ENCODE measurements at places on chromosomes 7 and 10.

GRCh38 chr10:51422311-51423120 is 276.9 kb downstream of the CSTF2T start:
- DNase-seq: no peak

DNA sequence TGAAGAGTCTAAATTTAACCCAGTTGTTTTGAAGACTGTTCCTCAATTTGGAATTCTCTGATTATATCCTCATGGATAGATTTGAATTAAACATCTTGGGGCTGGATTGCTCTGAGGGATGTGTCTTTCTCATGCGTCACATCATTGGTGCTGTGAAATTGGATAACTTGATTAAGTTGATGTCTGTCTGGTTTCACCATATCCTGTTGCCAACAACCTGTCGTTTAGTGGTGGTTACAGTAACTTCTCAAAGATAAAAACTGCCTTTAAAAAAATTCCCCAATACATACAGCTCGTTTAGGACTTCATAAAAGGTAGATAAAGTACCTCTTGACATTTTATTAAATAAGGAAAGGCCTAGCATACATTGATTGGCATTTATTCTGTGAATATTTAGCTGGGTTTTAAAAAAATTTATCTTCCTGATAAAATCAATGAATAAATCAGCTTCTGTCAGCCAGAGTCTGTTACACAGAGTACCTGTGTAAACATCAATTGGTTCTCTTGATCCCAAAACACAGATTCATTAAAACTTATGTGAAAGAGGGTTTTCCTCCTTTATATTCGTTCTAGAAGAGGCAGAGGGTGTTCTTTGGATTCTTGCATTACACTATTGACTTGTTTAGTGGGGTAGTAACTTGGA is 10.5 kb downstream of the CRCP start:
- DNase-seq: no peak

DNA sequence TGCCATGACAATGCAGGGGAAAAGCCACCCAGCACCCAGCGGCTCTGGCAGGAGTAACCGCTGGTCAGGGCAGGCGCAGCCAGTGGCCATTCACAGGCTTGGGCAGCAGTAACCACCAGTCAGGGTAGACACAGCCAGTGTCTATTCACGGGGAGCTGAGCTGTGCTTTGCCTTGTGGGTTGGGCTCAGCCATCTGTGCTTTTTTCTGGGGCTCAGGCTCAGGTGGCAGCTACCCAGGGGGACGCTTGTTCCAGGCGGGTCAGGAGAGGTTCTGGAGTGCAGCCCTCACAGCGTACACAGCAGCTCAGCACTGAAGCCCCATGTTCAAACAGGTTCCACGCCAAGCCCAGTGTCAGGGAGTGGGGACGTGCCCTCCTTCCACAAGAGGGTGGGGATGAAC is 28.5 kb downstream of the FOXL3 start:
- no peak for DNase-seq

- no peak for DNase-seq
These were observed 1.4 kb downstream of the ZNF282 start for GRCh38 chr7:149196705-149197171.

DNA sequence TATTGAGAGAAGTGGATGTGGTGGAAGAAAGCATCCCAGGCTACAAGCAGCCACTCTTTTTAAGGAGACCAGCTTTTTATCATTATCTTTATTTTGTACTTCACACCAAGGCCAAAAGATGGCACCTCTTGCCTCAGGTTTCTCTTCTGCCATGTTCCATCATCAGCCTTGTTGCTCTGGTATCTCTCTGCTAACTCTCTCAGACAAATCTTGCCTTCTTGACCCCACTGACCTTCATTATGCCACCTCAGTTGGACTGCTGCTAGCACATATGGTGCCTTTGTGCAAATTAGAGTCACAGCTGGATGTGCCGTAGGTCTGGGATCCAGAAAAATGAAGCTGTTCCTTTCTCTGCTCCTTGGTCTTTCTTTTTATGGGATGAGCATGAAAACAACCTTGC is 47.1 kb upstream of the DYNC1I1 start:
- no peak for DNase-seq

- no peak for DNase-seq
These were observed 58.8 kb upstream of the LANCL2 start for GRCh38 chr7:55306331-55306730.

GRCh38 chr10:131546086-131546810 is 234.7 kb upstream of the TCERG1L start:
- no peak for DNase-seq

DNA sequence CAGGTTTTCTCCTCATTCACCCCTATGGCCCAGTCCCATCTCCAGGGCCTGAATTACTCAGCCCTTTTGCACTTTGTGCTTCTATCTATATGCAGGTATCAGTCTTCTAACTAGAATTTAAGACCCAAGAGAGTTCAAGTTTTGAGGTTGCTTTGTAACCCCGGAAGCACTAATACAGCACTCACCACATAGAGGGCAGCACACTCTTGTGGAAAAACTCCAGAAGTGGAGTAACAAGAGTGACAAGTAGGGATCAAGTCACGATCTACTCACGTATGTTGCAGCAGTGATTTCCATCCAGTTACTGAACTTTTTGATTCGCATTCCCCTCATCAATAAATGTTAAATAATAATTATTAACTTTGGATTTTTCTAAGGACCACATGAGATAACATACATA is 151.0 kb downstream of the CHCHD3 start:
- DNase-seq: no peak

DNA sequence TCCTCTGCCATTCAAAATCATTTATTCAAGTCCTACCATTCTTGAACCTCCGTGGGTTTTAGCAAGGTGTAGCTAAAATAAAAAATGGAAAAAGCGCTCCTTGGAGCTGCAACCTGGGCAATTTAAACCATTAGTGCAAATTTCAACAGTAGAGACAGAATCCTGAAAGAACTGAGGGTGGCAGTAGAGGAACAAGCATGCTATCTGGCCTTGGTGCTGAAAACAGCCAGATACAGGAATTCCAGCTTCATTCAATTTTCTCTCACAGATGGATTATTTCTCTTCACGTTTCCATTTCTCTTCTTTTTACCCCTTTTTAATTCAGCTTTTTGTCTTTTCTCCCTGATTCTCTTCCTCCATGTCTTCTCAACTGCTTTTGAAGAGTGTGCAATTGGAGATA is 77.7 kb downstream of the OTUD1 start:
- no peak for DNase-seq

- no peak for DNase-seq
These were observed 27.1 kb downstream of the NMT2 start for GRCh38 chr10:15141136-15142054.

DNA sequence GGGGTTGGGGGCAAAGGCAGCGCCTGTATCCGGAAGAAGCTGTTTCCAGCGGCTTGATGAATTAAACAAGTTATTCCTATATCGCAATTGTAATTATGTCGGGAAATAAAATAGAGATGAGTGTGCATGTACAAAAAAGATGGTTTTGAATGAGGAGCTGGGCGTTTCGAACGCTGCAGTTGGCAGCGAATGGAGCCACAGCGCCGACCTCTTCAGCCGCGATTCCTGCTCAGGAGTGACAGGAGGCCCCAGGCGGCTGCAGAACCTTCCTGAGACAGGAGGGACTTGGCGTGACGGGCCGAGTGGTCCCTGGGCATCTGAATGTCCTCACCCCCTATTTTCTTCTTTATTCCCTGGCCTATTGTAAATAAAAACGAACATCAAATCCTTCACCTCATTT is 184.9 kb downstream of the DNAJB6 start:
- no peak for DNase-seq

Measured in CD4-positive, alpha-beta T cell treated with Interleukin-6 at 100 ng/mL for 8 hours (primary cell).